ENCODE measurements at places on chromosomes 5 and 9.

- DNase-seq: no peak
Measured at GRCh38 chr5:93676704-93677103, 64.7 kb downstream of the POU5F2 start.

DNA sequence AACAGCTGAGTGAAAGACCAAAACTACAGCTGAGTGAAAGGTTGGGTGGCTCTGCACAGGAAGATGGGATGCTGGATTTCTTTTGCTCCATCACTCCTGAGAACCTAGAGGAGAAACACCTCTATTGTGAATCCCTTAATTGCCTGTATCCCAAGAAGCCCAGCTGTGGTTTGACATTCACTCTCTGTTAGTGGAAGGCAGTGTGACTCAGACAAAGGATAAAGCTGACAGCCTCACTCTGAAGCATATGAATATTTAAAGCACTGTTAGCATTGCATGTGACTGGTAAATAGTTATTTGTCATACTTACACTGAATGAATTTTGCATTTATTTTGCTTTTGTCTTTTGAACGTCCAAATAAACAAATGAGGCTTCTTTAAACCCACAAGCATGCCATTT is 367.1 kb upstream of the RIOK2 start:
- no peak for DNase-seq

DNA sequence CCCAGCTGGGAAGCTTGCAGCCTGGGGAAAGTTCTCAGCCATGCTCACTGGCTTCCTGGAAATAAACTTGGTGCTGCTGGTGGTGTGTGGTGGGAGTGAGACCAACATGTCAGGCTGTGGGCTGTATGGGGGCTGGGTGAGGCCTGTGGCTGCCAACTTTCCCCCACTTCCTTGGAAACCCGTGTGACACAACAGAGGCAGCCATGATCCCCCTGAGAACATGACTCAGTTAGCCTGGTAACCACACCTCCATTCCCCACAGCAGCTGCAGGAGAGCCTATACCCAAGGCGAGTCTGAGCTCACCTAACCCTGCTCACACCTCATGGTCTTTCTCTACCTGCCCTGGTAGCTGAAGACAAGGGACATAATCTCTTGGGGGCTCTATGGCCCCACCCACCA is 72.7 kb upstream of the RGMB start:
- DNase-seq: no peak

DNA sequence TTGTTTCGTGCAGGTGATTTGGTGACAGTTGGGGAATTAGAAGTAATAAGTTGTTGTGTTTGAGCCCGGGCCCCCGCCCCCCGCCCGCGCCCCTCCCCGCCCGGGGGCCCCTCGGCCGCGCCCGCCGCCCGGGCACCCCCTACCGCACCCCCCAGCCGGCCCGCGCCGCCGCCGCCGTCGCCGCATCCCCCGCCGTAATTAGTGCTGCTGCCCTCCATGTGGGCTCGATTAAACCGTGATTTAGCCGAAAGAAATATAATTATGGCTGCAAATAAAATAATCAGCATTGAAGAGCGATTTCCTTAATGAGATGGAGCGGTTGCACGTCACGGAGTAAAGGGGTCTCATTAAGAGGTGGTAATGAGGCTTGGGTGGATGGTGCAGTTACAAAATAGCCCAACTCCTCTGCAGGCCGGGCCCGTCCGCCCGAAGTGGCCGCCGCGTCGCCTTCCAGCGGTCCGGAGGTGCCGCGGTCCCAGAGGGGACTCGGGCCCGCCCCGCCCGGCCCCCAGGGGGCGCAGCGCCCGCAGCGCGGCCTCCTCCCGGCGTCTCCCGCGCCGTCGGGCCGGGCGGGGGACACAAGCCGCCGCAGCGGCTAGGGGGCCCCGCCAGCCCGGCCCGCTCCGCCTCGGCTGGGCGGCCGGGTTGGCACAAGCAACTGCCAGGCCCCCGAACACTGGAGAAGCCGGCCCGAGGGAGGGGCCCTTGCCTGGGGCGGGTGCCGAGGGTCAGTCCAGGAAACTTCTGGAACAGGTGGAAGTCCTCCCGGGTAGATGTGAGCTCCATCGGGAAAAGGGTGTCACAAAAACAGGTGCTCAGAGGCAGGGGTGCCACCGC is 6.9 kb upstream of the OTP start:
- peak; percentile 54 for DNase-seq

DNA sequence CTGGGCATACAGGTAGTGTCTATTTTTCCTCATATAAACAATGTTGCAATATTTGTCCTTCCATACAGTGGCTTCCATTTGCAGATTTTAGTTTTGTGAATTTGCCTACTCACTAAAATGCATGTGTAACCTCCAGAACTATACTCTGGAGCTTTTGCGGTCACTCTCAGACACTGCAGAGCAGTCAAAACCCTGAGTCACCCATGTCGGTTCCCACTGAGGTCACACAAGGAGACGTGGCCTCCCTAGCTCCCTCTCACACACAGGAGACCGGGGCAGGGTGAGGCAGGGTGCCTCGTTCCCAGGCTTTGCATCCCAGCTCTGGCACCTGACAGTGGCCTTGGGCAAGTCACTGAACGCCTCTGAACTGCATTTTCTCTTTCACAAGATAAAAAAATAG is 55.5 kb upstream of the ZNF354A start:
- no peak for DNase-seq

- DNase-seq: no peak
Measured at GRCh38 chr9:10080012-10080411, 532.8 kb downstream of the PTPRD start.

DNA sequence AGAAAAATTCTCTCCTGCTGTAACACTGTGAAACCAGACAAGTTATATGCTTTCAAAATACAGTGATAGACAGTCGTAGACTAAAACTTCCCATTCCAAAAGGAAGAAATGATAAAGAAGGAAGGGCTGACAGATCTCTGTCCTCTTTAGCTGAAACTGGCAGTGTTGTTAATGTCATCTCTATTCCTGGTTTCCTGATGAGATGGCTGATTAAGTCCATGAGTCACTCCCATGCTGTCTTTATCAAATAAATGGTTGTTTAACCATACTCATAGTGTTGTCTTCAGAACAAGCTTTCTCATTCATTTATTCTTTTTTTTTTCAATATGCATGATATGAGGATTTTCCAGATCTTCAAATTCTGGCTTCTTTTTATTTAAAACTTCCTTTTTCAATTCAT is 952.2 kb upstream of the WWC1 start:
- DNase-seq: no peak

- DNase-seq: no peak
Measured at GRCh38 chr5:89756955-89757354, 652.6 kb downstream of the CETN3 start.

GRCh38 chr9:99171225-99172123 is 50.3 kb downstream of the ALG2 start:
- DNase-seq: no peak

DNA sequence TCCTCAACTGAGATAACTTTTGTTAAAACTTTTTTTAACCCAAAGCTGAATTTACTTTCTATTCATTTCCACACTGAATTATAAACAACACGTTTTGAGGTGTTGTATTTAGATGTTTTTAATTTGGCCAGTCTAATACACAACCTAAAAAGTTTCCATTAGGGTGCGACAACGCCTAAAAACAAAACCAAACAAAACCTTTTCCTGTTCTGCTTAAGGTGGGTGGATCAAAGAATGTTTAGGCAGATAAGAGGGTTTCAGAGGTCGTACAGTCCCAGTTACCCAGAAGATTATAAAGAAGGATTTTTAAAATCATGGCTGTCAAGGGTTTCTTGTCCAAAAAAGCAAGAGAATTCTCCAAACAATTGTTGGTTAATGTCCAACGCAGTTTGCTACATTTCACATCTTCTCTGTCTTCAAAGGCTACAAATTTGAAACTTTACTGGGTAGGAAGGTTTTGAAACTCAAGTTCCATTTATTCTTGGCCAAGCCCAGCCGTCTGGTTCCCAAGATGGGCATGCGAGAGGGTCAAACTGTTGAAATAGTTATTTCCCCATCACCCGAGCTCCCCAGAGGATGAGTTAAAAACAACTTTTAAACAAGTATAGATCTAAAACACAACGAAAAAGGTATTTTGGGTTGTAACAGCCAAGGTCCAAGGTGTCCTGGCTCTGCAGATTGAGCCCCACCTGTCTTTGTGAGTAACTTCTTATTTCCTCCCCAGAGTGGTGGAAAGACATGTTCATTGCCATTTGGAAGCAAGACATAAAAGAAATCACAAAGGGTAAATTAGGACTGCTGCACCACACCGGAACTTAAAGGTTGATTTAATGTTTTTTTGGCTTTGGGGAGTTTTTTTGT is 122.8 kb upstream of the MAP3K1 start:
- no peak for DNase-seq

- peak; percentile 23 for DNase-seq
Measured at GRCh38 chr9:13665418-13666066, 386.1 kb upstream of the MPDZ start.

- DNase-seq: no peak
Measured at GRCh38 chr9:90702441-90702955, 59.9 kb upstream of the DIRAS2 start.

- DNase-seq: no peak
Measured at GRCh38 chr9:13100914-13101572, 178.4 kb downstream of the MPDZ start.

GRCh38 chr5:54611290-54611951 is 93.9 kb downstream of the SNX18 start:
- DNase-seq: no peak

GRCh38 chr5:83522446-83522845 is 50.9 kb downstream of the VCAN start:
- DNase-seq: no peak

GRCh38 chr9:129996161-129996830 is 46.7 kb downstream of the FNBP1 start:
- DNase-seq: no peak

GRCh38 chr9:107705521-107705920 is 216.0 kb upstream of the KLF4 start:
- no peak for DNase-seq

- no peak for DNase-seq
Measured at GRCh38 chr5:17042041-17042440, 106.0 kb upstream of the MYO10 start.

DNA sequence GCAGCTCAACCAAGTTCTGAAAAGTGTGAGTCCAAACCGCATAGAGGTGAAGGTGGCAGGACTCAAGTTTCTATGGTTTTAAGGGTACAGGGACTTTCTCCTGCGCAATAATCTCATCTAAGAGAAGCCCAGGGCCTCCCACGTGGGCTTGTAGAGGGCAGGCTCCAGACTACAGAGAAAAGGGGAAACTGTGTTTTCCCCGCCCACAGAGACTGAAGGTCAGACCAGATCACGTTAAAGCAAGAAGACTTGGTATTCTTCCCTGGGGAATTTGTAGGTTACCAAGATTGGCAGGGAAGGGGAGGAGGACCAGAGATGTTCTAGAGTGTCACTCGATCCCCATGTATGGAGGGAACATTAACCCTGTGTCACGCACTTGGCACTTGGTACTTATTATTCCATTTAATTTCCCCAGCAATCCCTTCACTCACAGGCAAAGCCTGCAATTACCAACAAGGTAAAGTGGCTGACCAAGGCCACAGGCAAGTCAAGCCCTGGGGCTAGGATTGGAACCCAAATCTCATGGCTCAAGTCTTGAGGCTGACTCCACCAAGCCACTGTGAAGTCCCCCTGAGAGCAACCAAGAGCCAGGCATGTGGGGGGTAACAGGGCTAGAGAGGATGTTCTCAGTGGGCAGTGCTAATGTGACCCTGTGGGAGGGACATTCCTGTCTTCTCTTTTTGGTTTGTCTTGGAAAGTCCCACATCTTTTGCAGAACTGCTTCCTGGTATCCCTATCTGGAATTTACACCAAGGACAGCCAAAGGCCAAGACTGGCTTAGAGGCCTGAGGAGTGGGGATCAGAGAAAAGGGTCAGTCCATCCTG is 18.3 kb upstream of the NEK6 start:
- DNase-seq: no peak

GRCh38 chr9:137967280-137967953 is 89.8 kb downstream of the CACNA1B start:
- DNase-seq: no peak

GRCh38 chr5:135445306-135445985 is 1.7 kb downstream of the DCANP1 start:
- no peak for DNase-seq

GRCh38 chr9:35570709-35571504 is 34.2 kb upstream of the TESK1 start:
- no peak for DNase-seq

GRCh38 chr5:131787736-131788135 is 9.1 kb downstream of the FNIP1 start:
- no peak for DNase-seq

DNA sequence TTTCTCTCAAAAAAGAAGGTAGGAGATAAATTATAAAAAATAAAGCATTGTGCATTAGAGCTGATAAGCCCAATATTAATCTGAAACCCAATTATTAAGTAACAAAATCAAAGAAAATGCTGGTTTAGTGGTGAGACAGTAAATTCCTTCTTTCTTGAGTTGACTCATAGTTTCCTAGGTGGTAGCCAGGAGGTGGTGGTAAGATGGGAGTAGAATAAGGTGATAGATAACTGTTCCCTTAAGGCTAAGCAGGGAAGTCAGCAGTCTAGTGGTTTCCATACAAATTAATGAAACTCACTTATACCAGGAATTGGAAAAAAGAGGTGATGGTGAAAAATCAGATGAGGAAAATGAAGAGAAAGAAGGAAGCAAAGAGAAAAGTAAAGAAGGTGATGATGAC is 23.2 kb downstream of the LYSMD3 start:
- no peak for DNase-seq

GRCh38 chr9:14560194-14560593 is 133.0 kb downstream of the ZDHHC21 start:
- peak; percentile 48 for DNase-seq

DNA sequence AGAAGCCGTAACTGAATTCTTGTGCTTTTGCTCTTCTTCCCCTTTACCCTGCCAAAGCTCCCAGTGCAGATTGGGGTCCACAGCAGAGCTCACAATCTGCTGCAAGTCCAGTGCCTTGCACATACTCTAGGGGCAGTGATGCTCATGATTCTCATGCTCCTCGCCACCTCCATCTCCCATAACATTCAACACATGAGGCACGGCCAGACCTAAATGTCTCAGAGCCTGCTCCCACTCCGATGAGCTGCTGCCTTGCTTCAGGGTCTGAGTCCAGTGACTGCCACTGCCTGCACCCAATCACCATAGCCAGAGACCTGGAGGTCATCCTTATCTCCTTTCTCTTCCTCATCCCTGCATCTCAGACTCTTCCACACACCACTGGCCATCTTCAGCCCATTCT is 10.5 kb downstream of the CSF1R start:
- DNase-seq: no peak

GRCh38 chr9:94693485-94694204 is 32.9 kb upstream of the AOPEP start:
- no peak for DNase-seq

GRCh38 chr5:154202379-154203260 is 12.1 kb downstream of the GALNT10 start:
- DNase-seq: peak; percentile 77
